Heart left ventricle (tissue), 16 donors: ENCODE measurements at places on chromosomes 1 and 21. TPM values are rescaled to one million over a fixed set of nuclear protein-coding genes. Genes with fewer than 3 reads are reported as not detected.

The RGS18 gene
- total RNA-seq = 0.46 TPM

DNA sequence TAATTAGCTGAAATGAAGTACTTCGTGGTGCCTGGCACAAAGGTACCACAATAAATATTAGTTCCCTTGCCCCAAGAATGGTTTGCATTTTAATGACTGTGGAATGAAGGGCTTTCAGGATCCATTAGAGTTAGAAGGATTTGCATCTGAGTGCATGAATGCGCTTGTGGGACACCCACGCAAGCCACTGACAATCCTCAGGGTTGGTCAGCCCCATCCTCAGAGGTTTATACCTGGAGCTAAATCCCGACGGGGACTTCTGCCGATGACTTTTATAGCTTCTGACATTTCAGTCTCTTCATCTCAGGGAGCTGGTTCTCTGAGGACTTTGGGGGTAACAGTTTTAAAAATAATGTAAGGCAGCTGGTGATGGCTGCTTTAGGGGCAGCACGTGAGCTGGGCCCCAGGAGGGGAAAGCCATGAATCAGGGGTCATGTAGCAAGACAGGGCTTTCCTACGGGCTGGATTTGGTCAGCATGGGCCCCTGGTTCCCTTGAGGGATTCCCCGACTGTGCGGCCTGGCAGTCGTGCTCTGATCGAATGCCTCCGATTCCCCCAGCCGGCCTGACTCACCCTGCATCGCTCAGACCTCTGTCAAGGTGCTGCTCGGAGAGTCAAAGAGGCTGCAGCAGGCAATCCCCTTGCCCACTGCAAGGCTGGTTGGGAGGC is 20.8 kb upstream of the IL10 start:
- H3K27ac ChIP-seq = no peak overlapping the region
- no peak for DNase-seq
- H3K4me3 ChIP-seq = no peak overlapping the region

The KPRP gene
- not detected for total RNA-seq

GRCh38 chr1:192546596-192547190 is 28.9 kb upstream of the RGS1 start:
- no peaks in the 10 kb centered on the region for H3K36me3 ChIP-seq
- no peaks in the 10 kb centered on the region for H3K4me1 ChIP-seq
- no peak overlapping the region for H3K4me3 ChIP-seq
- DNase-seq = no peak
- no peaks in the 10 kb centered on the region for H3K27me3 ChIP-seq

DNA sequence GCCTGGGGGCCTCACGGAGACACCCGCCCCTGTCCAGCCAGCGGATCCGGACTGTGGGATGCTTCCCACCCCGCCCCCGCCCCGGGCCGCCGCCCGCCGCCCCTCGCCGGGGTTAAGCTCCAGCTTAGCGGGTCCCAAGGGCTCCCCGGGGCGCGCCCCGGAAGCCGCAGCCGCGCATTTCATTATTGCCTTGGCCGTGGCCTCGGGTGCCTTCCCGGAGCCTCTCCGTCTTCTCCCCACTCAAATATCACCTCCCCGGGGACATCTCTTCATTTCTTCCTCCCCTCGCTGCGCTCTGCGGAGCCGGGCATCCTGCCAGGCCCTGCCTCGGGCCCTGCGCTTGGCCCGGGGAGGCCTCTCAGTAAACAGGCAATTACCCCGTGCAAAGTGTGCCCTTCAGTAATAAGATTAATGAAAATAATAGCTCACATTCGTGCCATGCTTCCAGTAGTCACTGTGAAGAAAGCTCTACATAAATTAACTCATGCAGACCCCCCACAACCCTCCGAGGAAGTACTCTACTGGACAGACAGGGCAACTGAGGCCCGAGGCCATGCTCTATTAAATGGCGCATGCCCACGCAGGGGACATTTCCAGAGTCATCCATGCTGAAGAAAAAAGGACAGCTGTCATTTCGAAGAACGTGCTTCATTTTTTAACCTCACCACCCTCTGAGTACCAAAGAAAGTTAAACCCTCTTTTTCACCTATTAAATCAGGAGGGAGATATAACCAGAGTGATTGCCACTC is 49.9 kb upstream of the LAPTM5 start:
- H3K4me3 ChIP-seq = no peak overlapping the region

DNA sequence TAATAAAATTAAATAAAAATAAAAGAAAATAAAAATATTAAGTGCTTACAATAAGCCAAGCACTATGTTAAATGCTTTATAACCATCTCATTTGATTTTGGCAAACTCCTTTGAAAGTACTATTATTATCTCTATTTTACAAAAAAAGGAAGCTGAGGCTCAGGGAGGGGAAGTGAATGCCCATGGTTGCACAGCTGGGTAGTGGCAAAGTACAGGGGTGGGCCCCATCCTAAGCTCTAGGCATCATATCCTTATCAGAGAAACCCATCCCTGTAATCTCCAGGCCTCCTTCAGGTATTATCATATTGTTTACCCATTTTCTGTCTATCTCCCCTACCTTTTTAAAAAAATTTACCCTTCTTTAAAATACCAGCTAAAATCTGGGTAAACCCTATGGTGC is 2.3 kb upstream of the MED18 start:
- peaks cover 11% of the 10 kb centered on the region for H3K36me3 ChIP-seq
- no peaks in the 10 kb centered on the region for H3K27me3 ChIP-seq
- H3K27ac ChIP-seq = no peak overlapping the region
- no peak for DNase-seq
- no peak overlapping the region for H3K4me3 ChIP-seq

The INAVA gene
- total RNA-seq = not detected

The PDZK1 gene
- not detected for total RNA-seq

The ATP1A4 gene
- total RNA-seq = not detected

- no peaks in the 10 kb centered on the region for H3K4me1 ChIP-seq
- no peak for DNase-seq
- H3K27ac ChIP-seq = no peak overlapping the region
- no peak overlapping the region for H3K4me3 ChIP-seq
Observed at GRCh38 chr1:76625886-76626678, 241.2 kb upstream of the ST6GALNAC5 start.

The GLIS1 gene
- total RNA-seq = not detected

- H3K27me3 ChIP-seq = no peaks in the 10 kb centered on the region
- H3K4me1 ChIP-seq = no peaks in the 10 kb centered on the region
- no peak for DNase-seq
- no peak overlapping the region for H3K4me3 ChIP-seq
- no peaks in the 10 kb centered on the region for H3K36me3 ChIP-seq
Observed at GRCh38 chr1:36109041-36109679, 15.9 kb downstream of the COL8A2 start.

GRCh38 chr1:10429868-10430215 is 391 bp upstream of the CENPS start:
- H3K27me3 ChIP-seq = no peaks in the 10 kb centered on the region
- H3K4me1 ChIP-seq = peaks cover 13% of the 10 kb centered on the region
- no peak for DNase-seq
- no peaks in the 10 kb centered on the region for H3K36me3 ChIP-seq

DNA sequence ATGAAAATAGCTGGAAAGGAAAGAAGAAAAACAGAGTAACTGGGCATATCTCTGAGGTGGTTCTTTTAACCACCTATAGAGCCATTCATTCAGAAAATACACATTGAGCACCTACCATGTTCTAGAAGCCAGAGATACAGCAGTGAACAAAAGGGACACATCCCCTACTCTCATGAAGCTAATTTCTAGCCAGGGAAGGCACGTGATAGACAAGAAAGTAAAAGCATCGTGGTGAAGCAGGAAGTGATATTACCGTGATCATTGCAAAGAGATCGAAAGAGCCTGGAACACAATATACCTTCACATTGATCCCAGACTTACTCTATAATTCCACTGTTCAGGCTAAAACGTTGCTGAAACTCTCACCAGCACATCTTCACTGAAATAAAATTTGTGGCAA is 76.0 kb downstream of the TIAM1 start:
- H3K4me1 ChIP-seq = peaks cover 4% of the 10 kb centered on the region
- H3K27me3 ChIP-seq = no peaks in the 10 kb centered on the region
- no peak for DNase-seq

DNA sequence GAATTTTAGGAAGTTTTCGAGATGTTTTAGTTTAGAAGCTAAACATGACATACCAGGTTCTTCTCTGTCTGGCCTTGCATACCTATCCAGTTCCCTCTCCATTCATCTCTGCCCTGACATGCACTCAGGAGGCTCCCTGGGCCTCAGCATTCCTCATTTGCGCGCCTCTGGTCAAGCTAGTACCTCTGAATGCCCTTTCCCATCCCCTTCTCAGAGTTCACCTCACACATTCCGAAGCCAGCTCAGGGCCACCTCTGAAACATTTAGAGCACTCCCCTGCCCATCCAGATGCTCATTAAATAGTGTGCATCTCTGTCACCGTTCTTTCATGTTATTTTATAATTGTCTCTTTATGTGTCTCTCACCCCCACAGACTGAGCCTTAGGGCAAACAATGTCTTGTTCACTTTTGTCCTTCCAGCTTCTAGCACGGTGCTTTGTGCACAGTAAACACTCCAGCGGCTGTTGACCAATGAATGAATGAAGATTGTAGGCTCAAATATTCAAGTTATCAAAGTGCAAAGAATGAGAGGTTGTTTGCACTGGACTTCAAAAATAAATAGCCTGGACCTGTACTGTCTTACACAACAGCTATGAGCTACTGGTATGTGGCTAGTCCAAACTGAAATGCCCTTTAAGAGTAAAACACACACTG is 1.2 kb upstream of the DHCR24 start:
- H3K36me3 ChIP-seq = no peaks in the 10 kb centered on the region
- no peaks in the 10 kb centered on the region for H3K27me3 ChIP-seq
- peaks cover 10% of the 10 kb centered on the region for H3K4me1 ChIP-seq
- no peak overlapping the region for H3K4me3 ChIP-seq

The RGSL1 gene
- total RNA-seq = not detected

- no peaks in the 10 kb centered on the region for H3K27me3 ChIP-seq
- H3K27ac ChIP-seq = no peak overlapping the region
- no peak for DNase-seq
- H3K4me1 ChIP-seq = no peaks in the 10 kb centered on the region
- H3K36me3 ChIP-seq = no peaks in the 10 kb centered on the region
Observed at GRCh38 chr1:78147031-78147430, 101.3 kb downstream of the GIPC2 start.

DNA sequence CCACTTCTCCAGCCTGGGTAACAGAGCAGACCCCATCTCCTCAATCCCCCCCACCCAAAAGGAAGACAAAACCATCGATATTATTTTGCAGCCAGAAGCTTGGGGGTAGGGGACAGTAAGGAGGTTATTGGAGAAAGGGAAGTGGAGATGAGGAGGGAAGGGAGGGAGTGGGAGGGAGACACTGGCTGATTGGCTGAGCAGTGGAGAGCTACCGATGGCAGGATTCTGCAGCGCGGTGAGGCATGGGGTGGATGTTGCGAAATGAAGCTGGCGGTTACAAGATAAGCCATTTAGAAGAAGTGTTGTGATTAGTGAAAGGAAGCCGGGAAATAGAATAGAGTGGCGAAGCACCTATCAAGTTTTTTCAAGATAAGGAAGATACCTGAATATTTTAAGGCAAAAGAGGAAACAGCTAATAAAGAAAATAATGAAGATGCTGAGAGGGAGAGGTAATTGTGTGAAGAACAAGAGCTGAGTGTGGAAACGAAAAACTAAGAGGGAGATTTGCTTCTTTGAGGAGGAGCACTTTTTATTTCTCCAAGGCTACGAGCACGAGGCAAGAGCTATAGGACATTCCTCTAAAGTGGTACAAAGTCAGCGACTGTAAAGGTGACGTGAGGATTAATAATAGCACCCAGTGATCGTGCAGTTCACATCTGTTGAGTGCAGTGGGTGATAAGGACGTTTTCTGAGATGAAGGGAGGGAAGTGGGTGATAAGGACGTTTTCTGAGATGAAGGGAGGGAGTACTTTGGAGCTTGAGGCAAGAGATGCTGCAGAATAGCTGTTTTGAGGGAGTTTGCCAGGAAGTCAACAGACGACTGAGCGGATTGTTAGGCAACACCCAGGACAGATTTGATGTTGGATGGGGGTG is 103.2 kb upstream of the KIF26B start:
- H3K27me3 ChIP-seq = no peaks in the 10 kb centered on the region
- H3K4me3 ChIP-seq = peak overlapping the region; percentile 28
- H3K27ac ChIP-seq = no peak overlapping the region
- no peaks in the 10 kb centered on the region for H3K36me3 ChIP-seq

GRCh38 chr1:48493970-48494769 is 22.2 kb upstream of the SPATA6 start:
- peaks cover 8% of the 10 kb centered on the region for H3K4me1 ChIP-seq
- DNase-seq = no peak
- H3K27ac ChIP-seq = no peak overlapping the region
- no peaks in the 10 kb centered on the region for H3K36me3 ChIP-seq
- no peak overlapping the region for H3K4me3 ChIP-seq

- no peaks in the 10 kb centered on the region for H3K36me3 ChIP-seq
- peaks cover 47% of the 10 kb centered on the region for H3K27me3 ChIP-seq
- DNase-seq = no peak
- no peaks in the 10 kb centered on the region for H3K4me1 ChIP-seq
- H3K27ac ChIP-seq = no peak overlapping the region
Observed at GRCh38 chr1:160981584-160982411, 27.2 kb upstream of the ITLN2 start.
